Substantia nigra (tissue), 51 donors: ENCODE measurements at places on chromosomes 7 and 10.

GRCh38 chr10:63146503-63146902 lies 13.4 kb downstream of the NRBF2 start:
- no peak for DNase-seq

DNA sequence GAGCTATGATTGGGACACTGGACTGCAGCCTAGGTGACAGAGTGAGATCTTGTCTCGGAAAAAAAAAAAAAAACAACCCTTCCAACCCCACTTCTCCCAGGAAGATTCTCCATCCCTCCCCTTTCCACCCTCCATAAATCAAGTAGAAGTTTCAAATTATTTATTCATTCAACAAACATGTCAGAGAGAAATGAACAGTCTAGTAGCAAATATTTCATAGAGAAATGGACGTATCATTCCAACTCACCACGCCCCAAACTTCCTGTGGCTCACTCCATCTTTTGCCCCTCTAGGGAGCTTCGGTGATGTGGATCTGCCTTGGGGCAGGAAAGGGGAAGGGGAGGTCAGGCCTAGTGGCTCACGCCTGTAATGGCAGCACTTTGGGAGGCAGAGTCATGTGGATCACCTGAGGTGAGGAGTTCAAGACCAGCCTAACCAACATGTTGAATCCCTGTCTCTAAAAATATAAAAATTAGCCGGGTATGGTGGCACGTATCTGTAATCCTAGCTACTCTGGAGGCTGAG lies 638 bp upstream of the TRAPPC14 start:
- no peak for DNase-seq

GRCh38 chr10:130928306-130928705 lies 383.2 kb downstream of the TCERG1L start:
- no peak for DNase-seq

DNA sequence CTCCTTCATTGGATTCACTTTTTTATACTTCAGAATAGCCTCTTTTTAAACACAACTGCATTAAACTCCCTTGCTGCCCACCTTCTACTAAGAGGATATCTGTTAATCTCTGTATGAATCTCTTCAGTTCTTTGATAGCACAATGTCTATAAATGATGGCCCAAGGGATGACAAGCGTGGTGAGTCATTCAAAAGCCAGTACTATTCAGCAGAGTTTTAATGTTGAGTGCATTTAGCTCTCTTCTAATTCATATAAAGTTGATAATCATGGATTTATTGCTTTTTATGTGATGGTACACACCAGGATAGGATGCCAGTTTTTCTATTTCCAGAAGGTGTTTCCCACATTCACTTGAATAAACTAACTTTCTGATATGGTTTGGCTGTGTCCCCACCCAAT lies 57.4 kb upstream of the HECTD2 start:
- no peak for DNase-seq

- no peak for DNase-seq
Measured at GRCh38 chr10:60348982-60349381, 40.7 kb downstream of the ANK3 start.
